Stimulated activated memory B cell treated with anti-CD40 and anti-IgM and Interleukin-4, amounts not matched to agents 10 μg/mL and 1 μg/mL and 100 μg/mL, for 72 hours (primary cell): ENCODE measurements at places on chromosomes 7 and 10.

DNA sequence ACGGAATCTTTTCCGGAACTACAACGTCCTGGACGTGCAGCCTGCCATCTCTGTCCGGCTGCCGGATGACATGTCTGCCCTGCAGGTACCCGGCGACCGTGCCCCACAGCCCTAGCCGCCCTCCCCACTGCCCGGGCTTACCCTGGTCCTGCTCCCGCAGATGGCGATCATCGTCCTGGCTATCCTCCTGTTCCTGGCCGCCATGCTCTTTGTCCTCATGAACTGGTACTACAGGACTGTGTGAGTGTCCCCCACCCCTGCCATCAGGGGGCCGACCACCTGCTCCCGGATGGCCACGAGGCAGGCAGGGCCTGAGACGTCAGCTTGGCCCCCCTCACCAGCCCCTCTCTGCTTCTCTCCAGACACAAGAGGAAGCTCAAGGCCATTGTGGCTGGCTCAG is 38.0 kb upstream of the VSIR start:
- no peak for ATAC-seq

DNA sequence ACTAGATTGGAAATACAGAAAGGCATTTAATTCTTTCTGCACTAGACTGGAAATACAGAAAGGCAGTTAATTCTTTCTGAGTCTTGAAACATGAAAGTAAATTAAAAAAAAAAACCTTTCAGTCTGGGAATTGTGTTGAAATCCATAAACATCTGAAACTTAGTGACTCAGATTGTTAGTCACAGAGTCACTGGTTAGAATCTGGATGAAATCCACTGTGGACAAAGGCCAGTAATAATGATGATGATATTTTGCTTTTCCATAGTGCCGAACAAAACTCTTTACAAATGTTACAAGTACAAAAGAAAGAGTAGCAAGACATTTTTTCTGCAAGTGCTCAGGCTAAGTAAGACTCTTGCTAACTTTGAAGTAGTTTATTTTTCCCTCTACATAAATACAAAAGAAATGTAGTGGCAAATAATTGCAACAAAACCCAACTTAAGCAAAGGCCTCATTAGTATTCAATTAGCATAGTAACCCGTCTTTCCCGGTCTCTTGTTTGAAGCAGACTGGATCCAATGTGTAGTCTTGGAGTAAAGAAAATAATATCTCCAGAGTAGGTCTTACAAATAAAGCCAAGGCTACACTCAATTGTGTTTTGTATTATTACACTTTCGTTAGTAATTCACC is 5.8 kb upstream of the PRTFDC1 start:
- no peak for ATAC-seq

DNA sequence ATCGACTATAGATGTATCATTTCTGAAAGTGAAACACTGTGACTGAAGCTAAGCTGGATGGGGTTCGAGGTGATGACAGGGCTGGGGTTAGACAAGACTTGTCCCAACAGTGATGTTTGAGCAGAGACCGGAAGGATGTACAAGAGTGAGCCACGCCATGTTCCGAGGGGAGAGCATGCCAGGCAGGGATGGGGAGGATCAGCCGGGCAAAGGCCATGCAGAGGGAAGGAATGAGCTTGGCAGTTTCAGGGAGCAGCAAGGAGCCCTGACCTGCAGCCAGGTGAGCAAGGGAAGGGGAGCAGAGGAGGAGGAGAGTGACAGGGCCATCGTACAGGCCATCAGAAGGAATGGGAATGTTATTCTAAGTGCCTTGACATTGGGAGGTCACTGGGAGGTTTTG is 114.9 kb upstream of the GPR26 start:
- no peak for ATAC-seq

- no peak for ATAC-seq
These were observed 18.8 kb upstream of the DPYSL4 start for GRCh38 chr10:132167976-132168375.

- no peak for ATAC-seq
These were observed 77.0 kb downstream of the ADCYAP1R1 start for GRCh38 chr7:31129067-31129466.

GRCh38 chr10:49571388-49571787 is 32.5 kb upstream of the ERCC6 start:
- no peak for ATAC-seq
